ENCODE measurements at places on chromosomes 5 and 9. TPM values are rescaled to one million over a fixed set of nuclear protein-coding genes. Genes with fewer than 3 reads are reported as not detected.

The SOHLH1 gene
- not detected for total RNA-seq

The HAPLN1 gene
- not detected for total RNA-seq

The ARL14EPL gene
- not detected for total RNA-seq

The SH2D3C gene
- not detected for total RNA-seq

The RAI14 gene
- 28.8 TPM for total RNA-seq

The CEL gene
- 0.53 TPM for total RNA-seq

The PRSS3 gene
- 95.6 TPM for total RNA-seq

The GPX8 gene
- 12.1 TPM for total RNA-seq

The SLC4A9 gene
- not detected for total RNA-seq

The NR6A1 gene
- total RNA-seq: 2.9 TPM

The PCDHGA6 gene
- total RNA-seq: under 0.01 TPM

The TRIM36 gene
- total RNA-seq: 0.77 TPM

The CMBL gene
- total RNA-seq: 6.1 TPM

The PCDHB3 gene
- 0.13 TPM for total RNA-seq

The EIF4E1B gene
- not detected for total RNA-seq

The SLC6A3 gene
- not detected for total RNA-seq

All from bronchial epithelial cell (primary cell).